ENCODE measurements at places on chromosomes 7 and 10.

GRCh38 chr7:134041477-134041876, 85.7 kb upstream of the LRGUK start:
- DNase-seq, result no peak

GRCh38 chr10:66538908-66539307, 386.9 kb upstream of the LRRTM3 start:
- no peak for DNase-seq

- DNase-seq, result no peak
Measured at GRCh38 chr7:137613006-137613525, 233.7 kb downstream of the DGKI start.

GRCh38 chr10:4813023-4813422, 13.0 kb upstream of the AKR1E2 start:
- peak; percentile 94 for DNase-seq

- no peak for DNase-seq
Measured at GRCh38 chr7:4042402-4043045, 639.6 kb upstream of the FOXK1 start.

- peak; percentile 96 for DNase-seq
Measured at GRCh38 chr10:48634198-48634983, 29.5 kb upstream of the ARHGAP22 start.

- no peak for DNase-seq
Measured at GRCh38 chr7:143258831-143259230, 4.4 kb upstream of the GSTK1 start.

- no peak for DNase-seq
Measured at GRCh38 chr10:91080776-91081175, 139.7 kb upstream of the PCGF5 start.

DNA sequence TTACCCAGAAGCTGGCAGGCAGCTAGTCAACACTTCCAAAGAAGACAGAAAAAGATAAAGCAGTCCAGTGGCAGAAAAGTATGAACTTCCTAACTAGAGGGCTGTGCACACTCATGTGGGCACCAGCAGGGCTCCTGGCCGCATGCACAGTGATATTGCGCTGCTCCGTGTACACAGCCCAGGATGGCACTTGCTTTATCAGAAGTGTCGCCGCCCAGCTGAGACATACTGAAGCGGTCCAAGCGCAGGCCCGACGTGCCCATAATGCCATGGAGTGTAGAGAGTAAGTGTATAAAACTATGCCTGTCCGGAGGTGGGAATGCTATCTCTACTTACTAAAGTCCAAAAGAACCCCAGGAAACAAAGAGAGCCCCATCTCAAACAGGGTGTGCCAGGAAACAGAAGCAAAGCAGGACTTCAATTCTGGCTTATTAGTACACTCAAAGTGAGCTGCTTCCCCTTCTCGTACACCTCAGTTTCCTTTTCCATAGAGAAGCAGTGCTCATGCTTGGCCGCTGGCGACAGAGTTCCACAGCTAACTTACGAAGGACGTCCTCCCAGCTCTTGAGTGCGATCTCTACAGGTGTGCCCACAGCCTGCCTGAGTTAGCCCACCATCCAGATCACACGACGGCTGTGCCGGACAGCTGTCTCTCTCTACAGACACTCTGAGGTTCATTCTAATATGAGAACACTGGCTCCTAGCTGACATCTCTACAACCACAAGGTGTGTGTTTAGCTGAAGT, 234.3 kb downstream of the COBL start:
- DNase-seq, result no peak

DNA sequence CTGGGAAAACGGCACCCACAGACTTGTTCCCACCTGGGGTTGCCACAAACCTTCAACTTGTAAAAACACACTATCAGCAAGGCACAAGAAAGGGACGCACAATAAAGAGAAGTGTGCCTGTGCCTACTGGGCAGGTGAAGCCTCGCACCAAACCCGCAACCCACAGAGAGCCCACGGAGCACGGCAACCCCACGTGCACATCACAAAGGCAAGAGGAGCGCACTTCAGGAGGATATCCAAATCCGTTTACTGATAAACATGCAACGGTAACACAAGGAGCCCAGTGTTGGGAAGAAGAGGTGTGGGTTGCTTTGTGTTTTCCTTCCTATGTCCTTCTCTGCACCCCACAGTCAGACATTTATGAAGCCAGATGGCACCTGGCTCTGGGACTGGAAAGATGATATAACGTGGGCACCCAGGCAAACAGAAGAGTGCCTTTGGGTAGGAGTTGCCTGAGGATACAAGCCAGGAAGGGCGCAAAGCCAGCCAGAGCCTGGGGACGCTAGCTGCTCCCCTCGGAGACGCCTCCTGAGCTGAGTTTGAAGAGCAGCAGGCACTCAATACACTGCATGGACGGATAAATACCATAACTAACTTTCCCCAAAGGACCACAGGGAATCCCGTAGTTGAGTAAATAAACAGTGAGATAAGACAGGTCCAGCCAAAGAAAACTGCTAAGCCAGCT, 41.6 kb downstream of the TCERG1L start:
- DNase-seq, result no peak

DNA sequence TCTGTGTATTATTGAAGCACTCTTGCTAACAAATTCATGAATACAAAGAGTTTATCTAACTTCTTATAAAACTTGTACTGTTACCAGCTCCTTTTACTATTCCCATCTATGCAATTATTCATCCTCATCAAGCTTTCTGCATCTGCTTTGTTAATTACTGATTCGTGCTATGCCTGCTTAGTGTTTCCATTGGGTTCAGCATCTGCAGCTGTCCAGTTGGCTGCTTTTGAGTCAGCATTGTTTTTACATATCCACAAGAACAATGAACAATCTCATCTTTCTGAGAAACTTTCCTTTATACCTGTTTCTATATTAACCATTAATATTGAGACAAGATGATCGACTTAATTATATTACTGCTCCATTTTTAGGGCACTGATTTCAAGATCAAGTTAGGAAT, 19.6 kb upstream of the ANLN start:
- no peak for DNase-seq

DNA sequence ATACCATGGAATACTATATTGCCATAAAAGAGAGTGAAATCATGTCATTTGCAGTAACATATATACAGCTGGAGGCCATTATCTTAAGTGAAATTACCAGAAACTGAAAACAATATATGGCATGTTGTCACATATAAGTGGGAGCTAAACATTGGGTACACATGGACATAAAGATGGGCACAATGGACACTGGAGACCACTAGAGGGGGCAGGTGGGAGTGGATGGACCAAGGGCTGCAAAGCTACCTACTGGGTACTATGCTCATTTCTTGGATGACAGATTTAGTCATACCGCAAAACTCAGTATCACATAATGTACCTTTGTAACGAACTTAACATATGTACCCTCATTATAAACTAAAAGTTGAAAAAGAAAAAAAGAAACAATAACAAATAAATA, 1167.6 kb downstream of the NXPH1 start:
- DNase-seq, result no peak

- DNase-seq, result no peak
Measured at GRCh38 chr10:67853512-67853911, 15.5 kb upstream of the DNAJC12 start.

Data from fibroblast of mammary gland (primary cell).